ENCODE measurements at places on chromosomes 3 and 15.

DNA sequence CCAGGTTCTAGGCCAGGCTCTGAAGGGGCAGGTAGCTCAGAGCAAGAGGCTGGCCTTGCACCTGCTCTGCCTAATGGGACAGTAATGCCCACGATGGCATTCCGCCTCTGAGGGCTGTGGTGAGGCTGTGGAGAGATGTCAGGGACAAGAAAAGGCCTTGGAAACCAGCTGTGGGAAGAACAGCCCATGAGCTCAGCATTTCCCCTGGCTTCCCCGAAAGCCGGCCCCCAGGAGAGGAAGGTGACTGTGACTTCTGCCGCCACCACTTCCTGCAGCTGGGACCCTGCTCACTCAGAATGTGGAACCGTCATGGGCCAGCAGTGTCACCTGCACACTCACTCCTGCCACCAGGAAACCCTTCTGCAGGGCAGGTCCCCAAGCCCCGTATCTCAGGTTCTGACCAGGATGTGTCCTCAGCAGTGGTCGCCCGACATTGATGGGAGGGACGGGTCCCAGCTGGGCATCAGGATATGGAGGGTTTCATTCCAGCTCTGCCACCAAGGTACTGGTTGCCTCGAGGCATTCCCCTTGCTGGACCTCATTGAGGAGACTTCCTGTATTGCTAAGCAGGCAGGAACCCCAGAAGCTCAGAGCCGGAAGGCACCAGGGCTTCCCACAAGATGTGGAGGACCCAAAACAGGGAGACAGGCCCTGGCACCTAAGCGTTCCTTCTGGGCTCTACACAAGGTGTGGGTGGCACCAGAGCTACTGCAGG lies 30.7 kb downstream of the SEMA7A start:
- DNase-seq, result peak; percentile 74

- DNase-seq, result no peak
Measured at GRCh38 chr15:52057996-52058395, 39.0 kb downstream of the MAPK6 start.

- DNase-seq, result no peak
Measured at GRCh38 chr3:150309557-150309956, 98.5 kb upstream of the TSC22D2 start.

- DNase-seq, result no peak
Measured at GRCh38 chr3:178551916-178552321, 15.7 kb downstream of the KCNMB2 start.

DNA sequence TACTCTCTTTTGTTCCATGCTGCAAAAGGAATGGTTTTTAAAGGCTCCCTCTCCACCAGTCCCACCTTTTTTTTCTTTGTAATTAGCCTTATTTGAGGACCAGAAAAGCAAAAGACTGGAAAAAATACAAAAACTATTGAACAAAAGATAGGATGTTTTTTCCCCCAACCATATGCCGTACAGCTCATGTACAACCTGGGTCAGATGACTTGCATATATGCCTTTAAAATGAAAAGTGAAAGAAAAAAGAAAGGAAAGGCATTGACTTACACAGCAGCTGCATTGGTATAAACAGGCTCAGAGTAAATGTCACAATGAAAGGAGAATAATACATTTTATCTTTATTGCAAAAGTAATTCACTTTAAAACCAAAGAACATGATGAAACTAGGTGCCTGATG lies 69.5 kb upstream of the CMC1 start:
- no peak for DNase-seq
